ENCODE measurements at places on chromosomes 5 and 9.

DNA sequence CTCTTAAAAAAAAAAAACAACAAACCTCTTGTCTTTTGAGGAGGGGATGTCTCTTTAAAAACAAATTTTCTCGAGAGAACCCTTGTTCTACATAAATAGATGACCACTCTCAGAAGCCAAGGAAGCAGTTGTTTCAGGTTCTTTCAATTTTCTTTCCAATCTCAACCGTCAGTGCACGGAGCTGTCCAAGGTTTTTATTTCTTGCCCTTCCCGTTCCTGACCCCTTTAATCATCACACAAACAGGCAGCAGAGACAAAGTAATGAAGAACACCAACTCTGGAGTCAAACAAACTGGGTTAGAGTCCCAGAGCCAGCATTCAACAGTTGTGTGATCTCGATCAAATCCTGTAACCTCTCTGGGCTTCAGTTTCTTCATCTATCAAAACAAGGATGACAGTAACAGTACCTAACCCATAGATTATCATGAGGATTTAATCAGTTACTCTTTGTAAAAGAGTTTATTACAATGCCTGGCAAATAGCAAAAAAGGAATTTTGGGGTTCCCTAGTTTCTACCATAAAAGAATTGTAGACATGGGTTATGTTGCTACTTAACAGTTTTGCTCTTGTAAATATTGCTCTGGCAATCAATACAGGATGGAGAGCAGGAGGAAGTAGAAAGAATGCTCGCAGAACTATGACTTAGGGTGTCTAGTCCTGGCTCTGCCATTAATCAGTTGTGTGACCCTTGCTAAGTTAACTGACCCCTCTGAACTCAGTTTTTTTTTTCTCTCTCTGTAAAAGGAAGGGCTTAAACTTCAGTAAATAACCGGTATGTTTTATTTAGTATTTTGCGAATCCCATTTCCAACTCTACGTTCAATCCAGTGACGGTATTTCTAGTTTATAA, 1.0 kb upstream of the NIM1K start:
- peak; percentile 42 for DNase-seq

GRCh38 chr9:15138357-15138686, 168.7 kb downstream of the TTC39B start:
- DNase-seq: no peak

- peak; percentile 62 for DNase-seq
Observed at GRCh38 chr9:87678650-87679355, 47.1 kb upstream of the CTSL start.

GRCh38 chr5:163874431-163874830, 369.0 kb downstream of the MAT2B start:
- no peak for DNase-seq

- DNase-seq: no peak
Observed at GRCh38 chr5:90356176-90356575, 53.4 kb downstream of the CETN3 start.

DNA sequence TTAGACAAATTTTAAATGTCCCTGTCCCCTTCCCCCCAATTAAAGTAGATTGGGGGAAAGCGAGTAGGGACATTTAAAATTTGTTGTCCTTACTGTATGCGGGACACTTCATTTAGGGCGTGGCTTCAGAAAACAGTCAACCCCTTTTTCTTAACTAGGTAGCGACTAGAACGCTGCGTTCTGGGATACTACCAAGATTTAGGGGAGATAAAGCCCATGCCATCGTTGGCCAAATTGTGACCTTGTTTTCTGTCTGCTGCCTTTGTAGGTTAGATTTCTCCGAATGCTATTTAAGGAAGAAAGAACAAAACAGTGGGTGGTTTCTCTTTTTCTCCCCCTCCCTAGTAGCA, 1.2 kb downstream of the CKS2 start:
- no peak for DNase-seq

- peak; percentile 94 for DNase-seq
Observed at GRCh38 chr9:127555840-127556820, 55.9 kb upstream of the STXBP1 start.

- no peak for DNase-seq
Observed at GRCh38 chr5:14686517-14686916, 22.0 kb downstream of the OTULIN start.

- DNase-seq: peak; percentile 13
Observed at GRCh38 chr9:91809581-91810285, 140.3 kb downstream of the ROR2 start.

DNA sequence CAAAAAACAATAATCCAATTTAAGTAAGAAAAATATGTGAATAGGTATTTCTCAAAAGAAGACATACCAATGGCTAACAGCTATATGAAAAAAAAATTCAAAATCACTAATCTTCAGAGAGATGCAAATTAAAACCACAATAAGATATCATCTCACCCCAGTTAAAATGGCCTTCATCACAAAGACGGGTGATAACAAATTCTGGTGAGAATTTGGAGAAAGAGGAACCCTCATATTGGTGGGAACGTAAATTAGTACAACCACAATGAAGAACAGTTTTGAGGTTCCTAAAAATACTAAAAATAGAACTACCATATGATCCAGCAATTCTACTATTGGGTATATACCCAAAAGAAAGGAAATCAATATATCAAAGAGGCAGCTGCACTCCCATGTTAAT, 94.3 kb downstream of the TMEM167A start:
- no peak for DNase-seq

DNA sequence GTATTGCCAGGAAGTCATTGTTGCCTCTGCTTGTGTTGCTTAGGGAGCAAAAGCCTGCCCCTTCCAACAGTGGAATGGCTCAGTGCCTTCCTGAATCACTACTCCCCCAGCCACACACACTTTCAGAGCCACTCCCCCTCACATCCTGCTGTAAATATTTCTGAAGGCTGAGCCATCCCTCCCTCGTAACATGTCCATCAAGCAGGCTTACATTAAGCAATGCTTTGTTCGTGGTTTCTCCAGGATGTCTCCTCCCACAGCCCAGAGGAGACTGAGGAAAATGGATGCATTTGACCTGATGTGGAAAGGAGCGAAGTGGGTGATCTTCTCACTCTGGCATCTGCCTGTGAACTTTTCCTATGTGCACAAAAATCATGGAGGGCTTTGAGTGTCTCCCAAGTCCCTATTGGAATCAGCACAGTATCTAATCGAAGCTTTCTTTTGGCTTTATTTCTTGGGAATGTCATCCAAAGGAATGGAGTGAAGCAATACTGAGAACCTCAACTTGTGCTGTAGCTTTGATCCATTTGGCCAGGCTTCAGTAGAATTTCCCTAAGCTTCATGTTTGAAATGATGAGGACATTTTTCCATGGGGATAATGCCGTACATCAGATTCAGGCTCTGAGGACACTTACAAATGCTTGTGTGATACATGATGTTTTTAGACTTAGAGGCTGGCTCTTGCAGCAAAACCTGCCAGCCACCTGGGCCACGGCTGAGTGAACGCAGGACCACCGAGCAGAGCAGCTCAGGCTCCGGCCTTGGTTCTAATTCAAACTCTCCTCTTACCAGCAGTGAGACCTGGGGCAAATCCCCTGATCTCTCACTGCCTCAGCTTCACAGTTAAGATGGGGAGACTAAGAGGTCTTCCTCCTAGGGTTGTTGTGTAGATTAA, 389.1 kb downstream of the ENC1 start:
- DNase-seq: peak; percentile 96

GRCh38 chr5:114524221-114524620, 162.4 kb downstream of the KCNN2 start:
- no peak for DNase-seq

Measured in brain microvascular endothelial cell (primary cell).